ENCODE measurements at places on chromosomes 12 and 14. TPM values are rescaled to one million over a fixed set of nuclear protein-coding genes. Genes with fewer than 3 reads are reported as not detected.

Gene FSCB
- total RNA-seq, result not detected

Gene NPFF
- total RNA-seq, result not detected

Gene GPR68
- total RNA-seq, result 0.96 TPM

Gene IL23A
- 0.76 TPM for total RNA-seq

Gene OR4M1
- not detected for total RNA-seq

Gene FAM181A
- total RNA-seq, result not detected

Gene TOX4
- total RNA-seq, result 50.1 TPM

Gene ARHGDIB
- 636 TPM for total RNA-seq
